ENCODE measurements at places on chromosomes 11 and 22.

DNA sequence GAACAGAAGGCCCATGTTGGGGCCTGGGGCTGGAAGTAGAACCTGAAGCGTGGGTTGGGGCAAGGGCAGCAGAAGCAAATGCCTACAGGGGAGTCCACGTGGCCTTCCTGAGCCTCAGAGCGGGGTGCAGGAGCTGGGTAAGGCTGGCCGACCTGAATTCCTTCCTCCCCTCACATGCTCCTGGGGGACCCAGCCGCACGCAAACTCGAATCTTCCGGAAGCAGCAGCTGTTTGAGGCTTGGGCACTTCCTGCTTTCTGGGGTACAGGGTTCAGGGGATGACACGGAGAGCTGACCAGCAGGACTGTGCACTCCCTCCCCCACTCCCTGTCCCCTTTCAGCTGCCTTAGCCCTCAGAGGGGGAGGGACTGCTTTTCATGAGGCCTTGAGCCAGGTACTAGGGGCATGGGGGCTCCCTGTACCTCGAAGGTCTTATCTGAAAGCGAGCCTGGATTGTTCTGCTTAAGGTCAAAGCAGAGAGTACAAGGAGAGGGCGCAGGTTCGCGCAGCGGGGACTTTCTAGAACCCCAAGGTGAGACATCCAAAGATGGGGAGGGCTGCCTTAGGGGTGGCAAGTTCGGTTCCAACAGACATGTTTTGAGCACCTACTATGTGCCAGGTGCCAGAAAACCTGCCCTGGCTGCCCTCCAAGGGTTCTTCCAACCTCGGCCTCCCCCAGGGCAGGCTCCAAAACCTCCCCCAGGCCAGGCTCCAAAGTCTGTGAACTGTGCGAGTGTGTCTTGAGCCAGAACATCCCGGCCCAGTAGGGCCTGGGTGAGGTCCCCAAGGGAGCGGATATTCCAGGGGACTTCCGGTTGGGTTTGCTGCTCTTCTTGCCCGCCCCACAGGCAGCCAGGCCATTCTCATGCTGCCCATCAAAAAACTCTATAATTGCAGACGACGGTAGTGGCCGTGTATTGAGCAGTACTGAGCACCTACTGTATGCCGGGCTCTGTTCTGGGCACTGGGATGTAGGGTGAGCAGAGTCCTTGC, 1.7 kb downstream of the NCF4 start:
- DNase-seq: no peak

- DNase-seq: no peak
Measured at GRCh38 chr11:61912530-61912898, 4.9 kb downstream of the RAB3IL1 start.

DNA sequence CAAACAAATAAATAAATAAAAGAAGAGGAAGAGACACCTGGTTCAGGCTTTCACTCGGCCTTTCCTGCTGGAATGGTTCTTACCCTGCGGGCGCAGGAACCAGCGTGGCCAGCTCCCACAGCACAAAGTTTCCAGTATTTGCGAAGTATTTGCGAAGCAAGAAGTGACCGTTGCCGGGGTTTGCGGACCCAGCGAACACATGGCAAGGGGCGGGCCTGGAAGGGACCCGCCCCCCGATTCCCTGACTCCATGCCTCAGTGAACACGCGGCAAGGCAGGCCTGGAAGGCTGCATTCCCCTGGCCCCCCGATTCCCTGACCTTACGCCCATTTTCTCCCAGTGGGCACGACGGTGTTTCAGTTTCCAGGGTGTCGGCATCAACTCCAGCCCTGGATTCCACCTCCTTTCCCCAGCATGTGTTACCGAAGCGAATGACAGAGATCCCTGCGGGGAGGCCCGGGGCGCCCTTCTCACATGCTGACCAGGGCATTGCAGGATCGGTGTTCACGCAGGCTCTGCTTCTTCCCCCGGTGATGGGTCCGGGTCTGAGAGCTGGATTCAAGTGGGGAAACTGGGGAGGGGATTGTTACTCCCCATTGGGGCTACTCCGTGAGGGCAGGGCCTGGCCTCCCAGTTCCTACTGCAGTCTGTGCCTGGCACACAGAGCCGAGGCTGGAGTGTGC, 102.8 kb downstream of the MPPED1 start:
- no peak for DNase-seq

DNA sequence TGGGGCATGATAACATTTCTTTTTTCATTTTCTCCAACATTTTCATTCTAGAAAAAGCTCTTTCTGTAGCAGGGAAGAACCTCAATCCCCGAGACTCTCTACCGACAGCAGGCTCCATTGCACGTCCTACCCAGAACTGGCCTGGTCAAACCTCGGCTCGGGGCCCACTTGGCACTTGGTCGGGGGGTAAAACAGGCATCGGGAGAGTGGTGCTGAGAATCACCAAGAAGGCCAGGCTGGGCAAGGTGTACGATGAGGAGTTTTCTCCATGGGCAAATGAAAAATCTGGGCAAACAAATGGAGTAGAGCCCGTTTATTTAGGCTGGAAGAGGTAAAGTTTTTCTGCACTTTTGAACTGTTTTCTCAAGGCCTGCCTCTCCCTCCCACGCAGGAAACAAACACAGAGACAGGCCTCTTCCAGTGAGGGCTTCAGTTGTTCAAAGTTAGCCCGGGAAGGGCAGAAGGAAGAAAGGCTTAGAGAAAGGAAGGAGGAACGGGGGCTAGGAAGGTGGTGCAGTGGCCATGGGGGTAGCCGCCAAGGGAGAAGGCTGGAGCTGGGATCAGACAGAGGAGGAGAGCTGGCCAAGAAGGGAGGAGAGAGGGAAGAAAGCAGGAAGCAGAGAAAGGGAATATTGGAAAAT, 87.6 kb downstream of the ETS1 start:
- DNase-seq: no peak

DNA sequence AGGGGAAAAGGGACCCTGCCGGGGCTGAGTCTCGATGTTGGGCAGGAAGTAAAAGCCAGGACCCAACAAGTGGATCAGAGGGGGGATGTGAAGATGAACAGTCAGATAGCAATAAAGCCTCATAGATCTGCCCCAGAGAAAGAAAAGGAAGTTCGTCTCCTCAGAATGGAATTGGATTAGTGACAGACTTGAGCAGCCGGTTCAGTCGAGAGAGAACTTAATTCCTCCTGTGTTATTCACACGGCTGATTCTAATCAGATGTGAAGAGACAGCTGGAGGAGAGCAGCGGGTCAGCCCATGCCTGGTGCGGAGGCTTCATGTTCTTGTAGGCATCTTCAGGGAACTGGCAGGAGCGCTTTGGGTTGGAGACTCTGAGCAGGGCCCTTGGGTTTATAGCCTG, 29.3 kb upstream of the CABP7 start:
- DNase-seq: no peak

- DNase-seq: no peak
Measured at GRCh38 chr11:68454767-68455166, 5.8 kb upstream of the PPP6R3 start.

- peak; percentile 84 for DNase-seq
Measured at GRCh38 chr11:94781837-94782236, 13.7 kb downstream of the AMOTL1 start.

DNA sequence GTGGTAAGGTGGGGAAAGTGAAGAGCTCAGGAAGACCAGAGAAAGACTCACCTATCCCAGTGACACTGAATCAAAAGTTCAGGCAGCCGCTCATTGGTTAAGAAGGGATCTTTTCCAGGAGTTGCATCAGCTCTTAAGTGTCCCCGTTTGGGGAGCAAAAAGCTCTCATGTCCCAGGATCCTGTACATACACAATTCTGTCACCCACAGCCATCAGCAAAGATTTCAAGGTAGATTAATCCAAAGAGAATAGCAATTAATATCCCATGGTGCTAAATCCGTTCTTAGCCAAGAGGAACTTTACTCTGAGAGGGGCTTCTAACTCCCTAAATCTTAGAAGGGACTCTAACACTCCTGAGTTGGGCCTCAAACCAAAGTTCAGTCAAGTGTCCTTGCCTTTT, 19.3 kb downstream of the FOLR3 start:
- DNase-seq: no peak

- peak; percentile 76 for DNase-seq
Measured at GRCh38 chr11:35491231-35491871, 34.1 kb downstream of the PAMR1 start.

DNA sequence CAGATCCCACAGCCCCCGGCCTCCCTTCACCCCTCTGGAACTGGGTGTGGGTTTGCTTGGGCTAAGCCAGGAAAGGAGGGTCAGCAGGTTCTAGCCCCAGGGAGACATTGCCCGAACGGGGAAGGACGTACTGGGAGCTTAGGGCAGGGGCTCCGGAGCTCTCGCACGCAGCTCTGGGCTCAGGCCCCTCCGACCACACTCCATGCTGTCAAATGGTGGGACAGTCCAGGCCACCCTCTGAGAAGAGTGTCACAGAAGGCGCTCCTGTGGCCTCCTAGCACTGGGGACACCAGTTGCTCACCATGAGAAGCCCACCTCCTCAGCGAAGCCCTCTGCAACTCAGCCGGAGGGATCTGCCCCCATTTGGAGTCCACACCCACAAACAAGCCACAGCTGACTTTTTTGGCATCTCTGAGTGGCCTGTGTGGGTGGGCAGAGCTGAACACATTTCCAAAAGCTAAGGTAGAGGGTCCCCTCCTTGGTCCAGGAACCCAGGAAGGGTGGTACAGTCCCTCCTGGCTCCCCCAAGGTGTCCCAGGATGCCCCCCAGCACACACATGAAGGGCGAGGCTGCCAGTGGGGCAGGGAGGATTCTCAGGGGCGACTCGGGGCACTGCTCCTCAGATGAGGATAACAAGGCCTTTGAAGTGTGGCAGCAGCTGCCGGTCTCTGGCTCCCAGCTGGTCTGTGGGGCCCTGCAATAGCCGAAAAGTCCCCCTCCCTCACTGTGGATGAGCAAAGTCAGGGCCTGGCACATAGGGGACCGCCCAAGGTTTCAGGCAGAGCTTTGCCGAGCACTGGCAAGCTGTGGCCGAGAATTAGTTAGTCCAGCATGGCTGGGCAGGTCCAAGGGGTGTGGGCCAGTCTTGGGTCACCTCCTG, 13.0 kb upstream of the TEF start:
- no peak for DNase-seq

GRCh38 chr11:7606496-7606895, 66.8 kb downstream of the CYB5R2 start:
- no peak for DNase-seq

DNA sequence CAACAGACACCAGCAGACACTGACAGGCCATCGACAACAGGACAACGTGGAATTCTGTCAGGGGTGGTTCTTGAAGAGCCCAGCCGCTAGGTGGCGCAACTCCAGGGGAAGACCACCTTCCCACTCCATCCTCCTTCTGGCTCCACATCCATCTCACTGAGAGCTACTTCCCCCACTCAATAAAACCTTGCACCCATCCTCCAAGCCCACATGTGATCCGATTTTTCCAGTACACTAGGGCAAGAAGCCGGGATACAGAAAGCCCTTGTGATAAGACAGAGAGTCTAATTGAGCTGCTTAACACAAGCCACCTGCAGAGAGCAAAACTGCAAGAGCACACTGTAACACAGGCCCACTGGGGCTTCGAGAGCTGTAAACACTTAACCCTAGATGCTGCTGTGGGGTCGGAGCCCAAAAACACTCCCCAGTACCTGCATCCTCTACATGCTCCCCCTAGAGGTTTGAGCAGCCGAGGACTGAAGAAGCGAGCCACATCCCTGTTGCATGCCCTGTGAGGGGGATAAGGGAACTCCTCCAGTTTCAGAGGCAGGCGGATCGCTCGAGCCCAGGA, 11.5 kb upstream of the RAB39A start:
- no peak for DNase-seq

DNA sequence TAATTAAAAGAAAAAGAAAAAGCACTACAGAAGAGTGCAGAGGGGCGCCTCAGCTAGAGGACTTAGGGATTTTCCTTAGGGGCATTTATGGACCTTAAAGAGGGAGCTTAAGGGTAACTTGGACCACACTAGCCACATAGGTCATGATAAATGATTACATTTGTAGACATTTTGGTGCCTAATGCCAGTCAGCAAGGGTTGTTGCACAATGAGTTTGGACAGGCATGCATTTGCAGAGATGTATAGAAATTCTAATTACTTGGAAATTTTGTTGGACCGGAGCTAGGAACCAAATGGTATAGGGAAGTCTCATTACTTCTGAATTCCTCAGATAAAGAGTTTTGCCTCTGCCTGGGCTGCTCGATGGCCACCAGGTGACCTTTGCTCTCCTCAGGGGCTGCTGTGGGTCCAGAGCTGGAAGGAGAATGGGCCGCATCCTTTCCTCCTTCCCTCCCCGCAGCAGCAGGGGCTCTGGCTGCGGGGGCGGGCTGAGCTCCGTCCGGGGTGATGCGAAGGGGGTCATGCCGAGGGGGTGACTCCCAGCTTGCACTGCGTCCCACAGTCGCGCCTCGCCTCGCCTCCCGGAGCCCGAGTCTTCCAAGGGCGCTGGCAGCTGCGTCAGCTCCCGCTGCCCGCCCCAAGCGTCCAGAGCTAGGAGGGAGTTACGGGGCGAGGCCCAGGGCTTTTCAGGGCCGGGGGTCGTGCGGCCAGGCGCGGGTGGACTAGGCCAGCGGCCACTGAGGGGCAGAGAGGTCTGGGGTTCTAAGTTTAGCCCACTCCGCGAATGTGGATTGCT, 20.3 kb upstream of the MALAT1 start:
- no peak for DNase-seq

DNA sequence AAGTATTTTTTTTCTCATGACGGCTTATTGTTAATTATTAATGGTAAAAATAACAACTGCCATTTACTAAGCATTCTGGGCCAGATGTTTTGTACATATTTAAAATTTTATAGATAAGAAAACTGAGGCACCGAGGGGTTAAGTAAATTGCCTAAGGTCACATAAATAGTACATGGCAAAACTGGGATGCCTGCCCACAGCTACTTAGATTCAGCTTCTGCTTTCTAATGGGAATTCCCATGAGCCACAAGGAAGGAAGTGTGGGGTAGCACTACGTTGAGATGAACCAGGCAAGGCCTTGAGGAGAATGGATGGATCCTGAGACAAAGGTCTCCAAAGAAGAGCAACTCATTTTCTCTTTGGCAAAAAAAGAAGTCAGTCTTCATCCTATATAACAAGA, 11.9 kb upstream of the PHF21A start:
- DNase-seq: no peak

DNA sequence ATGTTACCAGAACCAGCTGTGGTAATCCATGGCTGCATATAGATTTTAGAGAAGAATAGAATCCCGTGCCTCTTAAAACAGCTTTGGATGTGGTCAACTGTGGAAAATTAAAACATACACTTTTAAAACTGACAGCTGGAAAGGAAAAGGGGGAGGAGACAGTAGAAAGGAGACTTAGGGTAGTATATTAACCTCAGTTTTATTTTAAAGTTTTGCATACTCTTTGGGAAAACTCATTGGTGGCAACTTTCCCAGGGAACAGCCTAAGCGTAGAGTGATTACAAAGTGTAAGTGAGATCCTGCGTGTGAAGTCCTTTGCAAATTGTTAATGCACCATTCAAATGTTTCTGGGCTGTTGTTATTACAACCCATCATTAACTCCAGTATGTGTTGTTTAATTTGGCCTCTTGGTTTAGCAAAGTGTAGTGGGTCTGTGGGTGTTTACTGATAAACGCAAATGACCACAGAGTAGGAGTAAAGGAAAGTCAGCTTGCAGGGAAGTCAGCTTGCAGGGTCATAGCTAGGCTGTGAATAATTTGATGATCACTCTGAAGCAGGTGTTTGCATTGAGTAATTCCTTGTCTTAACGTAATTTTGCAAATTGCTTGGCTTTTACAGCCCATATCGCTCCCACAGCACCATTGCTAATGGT, 88.0 kb upstream of the DBX1 start:
- DNase-seq: no peak

GRCh38 chr11:127042445-127042844, 41.9 kb upstream of the KIRREL3 start:
- no peak for DNase-seq
